ENCODE measurements at places on chromosomes 11 and 22.
A peak's percentile ranks its signal among the peaks of the same experiment; 100 is the strongest.

- DNase-seq: no peak
Measured at GRCh38 chr11:30446520-30446919, 123.6 kb downstream of the ARL14EP start.

DNA sequence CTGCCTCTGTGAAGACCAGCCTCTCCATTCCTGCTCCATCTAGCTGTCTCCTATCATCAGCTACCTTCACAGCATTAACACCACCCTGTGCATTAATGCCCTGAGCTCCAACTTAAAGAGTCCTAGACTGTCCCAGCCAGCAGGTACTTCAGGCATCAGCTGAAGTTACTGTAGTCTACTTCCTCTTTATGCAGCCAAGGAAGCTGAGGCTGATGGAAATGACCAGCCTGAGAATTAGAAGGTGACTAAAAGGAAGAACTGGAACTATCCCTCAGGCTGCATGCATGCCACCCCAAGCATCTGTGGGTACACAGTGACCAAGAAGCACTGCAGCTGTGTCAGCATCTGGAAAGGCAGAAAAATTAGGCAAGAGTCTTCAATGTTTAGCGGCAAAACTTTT is 28.2 kb downstream of the MS4A10 start:
- no peak for DNase-seq

GRCh38 chr22:46538814-46539160 is 1.4 kb upstream of the CELSR1 start:
- no peak for DNase-seq

DNA sequence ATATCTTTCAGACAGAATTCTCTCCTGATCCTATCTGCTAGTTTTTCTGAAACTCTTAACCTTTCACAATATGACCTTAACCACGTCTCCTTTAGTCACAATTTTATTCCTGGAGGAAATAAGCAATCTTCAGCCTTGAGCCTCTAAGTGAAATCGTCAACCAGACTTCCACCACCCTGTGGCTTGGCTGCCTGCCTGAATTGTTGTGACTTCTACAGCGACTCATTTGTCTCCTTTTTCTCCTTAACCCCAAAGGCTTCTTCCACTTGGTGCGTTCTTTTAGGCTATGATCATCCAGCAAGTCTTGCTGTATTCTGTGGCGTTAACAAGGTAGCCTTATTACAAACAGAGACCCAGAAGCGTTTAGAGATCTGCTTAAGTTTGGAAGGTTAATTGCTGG is 535.1 kb upstream of the ARHGAP42 start:
- DNase-seq: no peak

DNA sequence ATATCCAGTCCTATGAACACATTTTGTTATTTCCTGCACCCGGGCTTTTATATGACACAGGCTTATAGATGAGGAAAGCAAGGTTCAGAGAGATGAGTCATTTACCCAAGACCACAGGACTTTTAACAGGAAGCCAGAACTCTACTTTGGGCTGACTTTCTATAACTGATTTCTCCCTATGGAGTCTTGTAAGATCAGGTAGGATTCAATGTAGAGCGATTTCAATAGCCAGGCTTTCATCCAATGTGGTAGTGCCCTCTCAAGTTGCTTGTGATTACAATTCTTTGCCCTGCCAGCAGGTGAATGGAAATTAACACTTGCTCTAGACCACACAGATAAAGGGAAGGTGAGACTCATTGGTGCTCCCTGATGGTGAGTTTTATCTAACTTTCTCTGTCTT is 378.3 kb downstream of the INSC start:
- DNase-seq: no peak

DNA sequence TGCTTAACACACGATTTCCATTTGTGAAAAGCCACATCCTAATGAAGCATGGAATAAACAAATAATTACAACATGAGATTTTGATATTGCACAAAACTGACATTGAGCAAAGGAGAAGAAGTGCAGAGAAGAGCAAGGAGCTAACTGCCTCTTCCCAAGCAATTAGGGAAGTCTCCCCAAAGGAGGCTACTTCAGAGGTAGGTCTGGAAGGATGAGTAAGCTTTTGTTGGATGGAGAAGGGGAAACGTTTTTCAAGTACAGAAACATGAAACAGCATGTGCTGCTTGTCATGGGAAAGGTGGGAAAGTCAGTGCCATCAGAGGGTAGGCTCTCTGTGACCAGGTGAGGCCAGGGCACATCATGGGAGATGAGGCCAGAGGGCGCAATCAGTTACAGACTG is 132.2 kb upstream of the SESN3 start:
- DNase-seq: no peak

DNA sequence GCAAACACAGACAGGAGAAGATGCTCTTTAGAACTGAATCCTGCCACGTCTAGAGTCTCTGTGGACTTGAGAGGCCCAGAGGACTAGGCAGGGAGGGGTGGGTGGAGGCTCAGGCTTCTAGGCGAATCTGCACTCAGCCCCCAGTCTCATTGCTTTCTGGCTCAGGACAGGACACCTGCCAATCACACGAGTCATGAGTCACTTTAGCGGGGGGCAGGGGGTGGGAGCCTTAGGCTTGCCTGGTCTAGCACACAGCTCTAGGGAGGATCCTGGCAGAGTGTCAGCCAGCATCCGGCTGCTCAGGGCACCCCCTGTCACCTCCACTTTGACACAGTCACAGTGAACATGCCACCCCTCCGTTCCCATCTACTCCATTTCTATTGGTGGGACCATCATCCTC is 167.7 kb downstream of the CEP164 start:
- DNase-seq: no peak

- no peak for DNase-seq
Measured at GRCh38 chr22:28992565-28993356, 68.9 kb downstream of the C22orf31 start.

DNA sequence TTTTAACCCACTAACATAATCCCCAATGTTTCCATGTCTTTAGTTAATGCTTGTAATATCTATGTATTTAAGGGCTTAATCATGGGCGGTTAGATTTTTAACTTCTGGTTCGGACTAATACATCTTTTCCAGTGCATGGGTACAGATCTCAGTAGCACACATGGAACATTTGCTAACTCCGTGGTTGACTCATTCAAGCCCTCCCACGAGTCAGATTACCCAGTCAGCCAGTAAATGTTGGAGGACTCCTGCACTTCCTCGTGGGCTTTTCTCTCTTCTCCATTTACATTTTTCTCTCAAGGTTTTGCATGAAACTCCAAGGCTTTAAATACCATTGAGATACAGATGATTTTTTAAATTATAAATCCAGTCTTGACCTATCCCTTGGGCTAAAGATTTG is 313.9 kb downstream of the ST3GAL4 start:
- no peak for DNase-seq

DNA sequence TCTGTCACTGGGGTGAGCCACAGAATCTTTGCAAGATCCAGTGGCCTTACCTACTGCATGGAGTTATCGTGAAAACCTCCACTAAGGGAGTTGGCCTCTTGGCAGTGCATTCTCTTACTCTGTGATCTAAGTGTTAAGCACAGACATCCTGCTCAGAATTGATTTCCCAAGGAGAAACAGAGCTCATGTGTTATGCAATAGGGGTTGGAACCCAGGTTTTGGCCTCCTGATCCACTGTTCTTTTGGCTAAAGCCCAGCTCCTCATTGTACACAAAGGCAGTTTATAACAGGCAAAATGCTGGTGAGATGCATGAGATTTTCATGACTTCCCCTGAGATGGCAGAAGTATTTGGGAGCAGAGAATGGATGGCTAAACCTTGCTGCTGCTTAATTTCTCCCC is 11.8 kb downstream of the DTX4 start:
- no peak for DNase-seq

DNA sequence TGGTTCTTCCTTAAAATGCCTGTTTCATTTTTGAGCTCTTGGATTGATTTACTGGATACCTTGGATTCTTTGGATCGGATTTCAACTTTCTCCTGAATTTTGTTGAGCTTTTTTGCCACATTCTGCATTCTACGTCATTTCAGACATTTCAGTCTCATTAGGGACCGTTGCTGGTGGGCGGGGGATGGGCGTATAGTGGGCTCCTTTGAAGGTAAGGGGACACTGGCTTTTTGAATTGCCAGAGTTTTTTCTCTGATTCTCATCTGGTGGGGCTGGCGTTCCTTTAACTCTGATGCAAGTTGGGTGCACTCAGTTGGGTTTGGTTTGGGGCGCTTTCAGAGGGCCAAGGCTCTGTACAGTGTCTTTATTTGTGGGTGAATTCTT is 216.5 kb downstream of the DYNC2H1 start:
- no peak for DNase-seq

- no peak for DNase-seq
Measured at GRCh38 chr11:27524155-27524554, 17.6 kb upstream of the LIN7C start.

- DNase-seq: peak; percentile 79
Measured at GRCh38 chr22:30920407-30920806, 48.2 kb downstream of the MORC2 start.

GRCh38 chr22:30337461-30337778 is 10.7 kb upstream of the TBC1D10A start:
- no peak for DNase-seq

DNA sequence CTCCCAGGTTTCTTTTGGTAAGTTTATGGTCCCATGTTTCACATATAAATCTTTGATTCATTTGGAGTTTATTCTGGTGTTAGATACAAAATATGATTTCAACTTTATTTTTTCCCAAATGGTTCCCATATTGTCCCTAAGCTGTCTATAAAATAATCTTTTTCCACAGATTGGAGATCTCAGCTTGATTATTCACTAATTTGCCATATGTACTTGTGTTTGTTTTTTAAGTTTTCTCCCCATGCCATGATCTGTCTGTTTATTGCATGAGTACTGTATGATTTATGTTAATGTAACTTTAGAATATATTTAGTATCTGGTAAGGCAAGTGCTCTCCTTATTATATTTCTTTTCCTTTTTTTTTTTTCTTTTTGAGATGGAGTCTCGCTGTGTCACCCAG is 19.9 kb upstream of the CLMP start:
- no peak for DNase-seq

GRCh38 chr11:12050470-12051286 is 42.3 kb upstream of the DKK3 start:
- DNase-seq: no peak

DNA sequence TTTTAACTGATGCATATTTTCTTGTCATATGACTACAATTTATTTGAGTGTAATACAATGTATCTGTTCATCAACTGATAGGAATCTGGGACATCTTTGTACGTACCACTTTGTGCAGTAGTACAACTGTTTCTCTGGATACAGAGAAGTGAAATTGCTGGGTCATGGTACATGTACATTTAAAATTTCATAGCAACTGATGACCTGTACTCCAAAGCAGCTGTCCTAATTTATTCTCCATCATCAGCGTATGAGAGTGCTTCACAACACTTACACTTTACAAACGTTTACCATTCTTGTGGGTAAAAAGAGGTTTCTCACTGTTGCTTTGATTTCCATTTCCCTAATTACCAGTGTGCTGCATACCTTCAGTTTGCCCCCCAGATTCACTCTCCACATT is 552.8 kb upstream of the CADM1 start:
- no peak for DNase-seq

GRCh38 chr22:37627545-37627944 is 11.9 kb upstream of the SH3BP1 start:
- DNase-seq: no peak

DNA sequence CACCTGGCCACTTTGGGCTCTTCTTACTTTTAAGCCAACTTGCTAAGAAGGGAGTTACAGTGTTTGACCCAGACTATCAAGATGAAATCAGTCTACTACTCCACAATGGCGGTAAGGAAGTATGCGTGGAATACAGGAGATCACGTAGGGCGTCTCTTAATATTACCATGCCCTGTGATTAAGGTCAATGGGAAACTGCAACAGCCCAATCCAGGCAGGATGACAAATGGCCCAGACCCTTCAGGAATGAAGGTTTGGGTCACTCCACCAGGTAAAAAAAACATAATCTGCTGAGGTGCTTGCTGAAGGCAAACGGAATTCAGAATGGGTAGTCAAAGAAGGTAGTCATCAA is 1.0 kb upstream of the YPEL4 start:
- no peak for DNase-seq

- DNase-seq: no peak
Measured at GRCh38 chr11:66848671-66849500, 5.6 kb downstream of the RCE1 start.

DNA sequence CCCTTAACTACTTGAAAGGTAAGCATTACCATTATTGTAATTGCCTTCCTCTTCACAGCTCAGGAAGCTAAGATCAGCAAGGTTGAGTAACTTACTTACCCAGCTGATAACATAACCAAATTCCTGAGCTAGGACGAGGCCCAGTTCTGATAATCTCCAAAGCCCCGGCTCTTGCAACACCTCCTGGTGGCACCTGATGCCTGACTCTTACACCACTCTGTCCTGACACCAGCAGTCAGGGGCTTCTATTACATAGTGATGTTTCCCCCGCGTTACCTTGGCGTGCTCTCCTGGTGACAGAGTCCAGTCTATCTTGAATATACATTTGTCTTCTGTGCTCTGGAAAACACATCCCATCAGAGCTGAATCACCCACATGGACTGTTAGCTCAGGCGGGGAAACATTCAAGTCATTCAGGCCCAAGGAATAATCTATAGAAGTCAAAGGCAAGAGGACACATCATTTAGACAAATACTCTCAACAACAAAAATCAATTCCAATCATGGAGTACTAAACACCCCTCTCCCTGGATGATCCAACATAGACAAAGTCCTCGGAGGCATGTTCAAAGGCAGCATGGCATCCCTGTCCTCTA is 12.6 kb downstream of the JAML start:
- no peak for DNase-seq

- DNase-seq: no peak
Measured at GRCh38 chr11:66219846-66220565, 48.4 kb upstream of the RAB1B start.

GRCh38 chr11:125950696-125951651 is 5.1 kb downstream of the VSIG10L2 start:
- no peak for DNase-seq

DNA sequence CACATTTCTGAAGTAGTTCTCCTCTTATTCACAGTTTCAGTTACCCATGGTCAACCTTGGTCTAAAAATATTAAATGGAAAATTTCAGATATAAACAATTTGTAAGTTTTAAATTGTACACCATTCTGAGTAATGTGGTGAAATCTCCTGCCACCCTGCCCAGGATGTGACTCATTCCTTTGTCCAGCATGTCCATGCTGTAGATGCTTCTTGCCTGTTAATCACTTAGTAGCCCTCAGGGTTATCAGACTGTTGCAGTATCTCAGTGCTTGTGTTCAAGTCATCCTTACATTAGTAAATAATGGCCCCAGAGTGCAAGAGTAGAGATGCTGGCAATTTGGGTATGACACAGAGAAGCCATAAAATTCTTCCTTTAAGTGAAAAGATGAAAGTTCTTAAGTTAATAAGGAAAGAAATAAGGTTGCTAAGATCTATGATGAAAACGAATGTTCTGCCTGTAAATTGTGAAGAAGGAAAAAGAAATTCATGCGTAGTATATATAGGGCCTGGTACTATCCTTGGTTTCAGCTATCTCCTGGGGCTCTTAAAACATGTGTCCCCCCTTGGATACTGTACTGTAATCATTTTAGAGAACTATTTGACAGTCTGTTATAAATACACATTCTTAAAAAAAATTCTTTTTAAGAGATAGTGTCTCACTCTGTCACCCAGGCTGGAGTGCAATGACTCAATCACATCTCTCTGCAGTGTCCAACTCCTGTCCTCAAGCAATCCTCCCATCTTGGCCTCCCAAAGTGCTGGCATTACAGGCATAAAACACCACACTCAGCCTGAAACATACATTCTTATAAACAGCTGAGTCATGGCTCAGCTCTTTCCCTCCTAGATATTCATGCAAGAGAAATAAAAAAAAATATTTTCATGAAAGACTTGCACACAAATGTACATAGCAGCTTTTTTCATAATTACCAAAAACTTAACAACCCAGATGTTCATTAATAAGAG is 31.3 kb downstream of the MTNR1B start:
- no peak for DNase-seq

- DNase-seq: no peak
Measured at GRCh38 chr11:65121447-65121864, 478 bp downstream of the FAU start.

Data from stimulated activated CD4-positive, alpha-beta T cell treated with anti-CD3 and anti-CD28 coated beads, Interleukin-1b, Interleukin-23, amount 100 ng/mL, for 24 hours (primary cell).